Left kidney (tissue), 8 donors: ENCODE measurements at places on chromosomes 13 and 19. TPM values are rescaled to one million over a fixed set of nuclear protein-coding genes. Genes with fewer than 3 reads are reported as not detected.
A peak's percentile ranks its signal among the peaks of the same experiment; 100 is the strongest.

Gene RDH13
- 22.0 TPM for polyA plus RNA-seq

DNA sequence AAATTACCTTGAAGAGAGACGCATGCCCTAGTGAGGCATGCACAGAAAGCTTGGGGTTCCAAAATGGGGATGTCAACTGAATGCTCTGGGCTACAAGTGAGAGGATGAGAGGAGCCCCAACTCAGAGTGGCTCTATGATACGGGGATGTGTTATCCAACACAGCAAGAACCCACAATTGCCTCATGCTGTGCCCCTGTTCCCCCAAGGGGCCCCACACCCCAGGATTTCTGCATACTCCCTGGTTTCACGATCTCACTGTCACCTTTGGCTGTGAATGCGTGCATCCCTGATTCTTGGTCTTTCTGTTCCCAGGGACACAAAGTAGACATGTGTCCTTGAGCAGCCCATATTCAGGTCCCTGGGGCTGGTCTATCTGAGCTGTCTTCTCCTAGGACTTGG, 29.3 kb downstream of the WDR88 start:
- DNase-seq = no peak

DNA sequence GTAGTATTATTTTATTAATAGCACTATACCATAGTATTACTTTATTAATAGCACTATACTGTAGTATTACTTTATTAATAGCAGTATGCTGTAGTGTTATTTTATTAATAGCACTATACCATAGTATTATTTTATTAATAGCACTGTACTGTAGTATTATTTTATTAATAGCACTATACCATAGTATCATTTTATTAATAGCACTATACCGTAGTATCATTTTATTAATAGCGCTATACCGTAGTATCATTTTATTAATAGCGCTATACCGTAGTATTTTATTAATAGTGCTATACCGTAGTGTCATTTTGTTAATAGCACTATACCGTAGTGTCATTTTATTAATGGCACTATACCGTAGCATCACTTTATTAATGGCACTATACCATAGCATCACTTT, 191.8 kb downstream of the GPC6 start:
- DNase-seq = no peak

Gene LATS2
- polyA plus RNA-seq = 24.0 TPM

Gene ZNF154
- 42.4 TPM for polyA plus RNA-seq

GRCh38 chr13:32476892-32477291, 49.0 kb upstream of the N4BP2L1 start:
- DNase-seq = no peak

Gene CEBPA
- 4.3 TPM for polyA plus RNA-seq

DNA sequence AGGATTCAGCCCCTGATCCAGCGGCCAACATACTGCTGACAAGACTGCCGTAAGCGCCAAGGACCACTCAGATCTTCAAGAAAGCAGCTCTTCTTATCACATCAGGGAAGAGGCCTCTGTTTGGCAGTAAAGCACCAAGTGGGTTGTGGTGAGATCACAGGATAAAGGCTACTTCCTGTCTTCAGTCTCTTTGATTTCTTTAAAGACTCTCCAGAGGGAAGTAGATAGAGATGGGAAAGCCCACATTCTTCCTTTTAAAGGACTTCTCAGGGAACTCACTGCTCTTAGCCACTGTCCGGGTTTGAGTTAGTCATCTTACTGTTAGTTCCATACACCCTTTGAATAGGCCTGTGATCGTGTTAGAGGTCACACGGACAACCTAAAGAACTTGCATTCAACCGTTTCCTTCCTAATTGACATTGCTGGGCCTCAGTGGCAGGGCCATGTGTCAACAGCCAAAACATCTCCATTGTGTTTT, 47.2 kb upstream of the POMP start:
- no peak for DNase-seq

Gene FBXW9
- polyA plus RNA-seq = 10.4 TPM

GRCh38 chr13:40508127-40508526, 158.3 kb downstream of the FOXO1 start:
- DNase-seq = peak; percentile 13

Gene FCGBP
- polyA plus RNA-seq = 5.8 TPM

Gene PRODH2
- 39.3 TPM for polyA plus RNA-seq
